Activated CD4-positive, CD25-positive, alpha-beta regulatory T cell treated with anti-CD3 and anti-CD28 coated beads, Interleukin-2, amount 50 U/mL, for 24 hours (primary cell): ENCODE measurements at places on chromosomes 12 and 14.

- ATAC-seq = no peak
Observed at GRCh38 chr12:70695361-70696023, 58.3 kb upstream of the PTPRB start.

GRCh38 chr12:81558031-81558430, 201.1 kb downstream of the PPFIA2 start:
- no peak for ATAC-seq

DNA sequence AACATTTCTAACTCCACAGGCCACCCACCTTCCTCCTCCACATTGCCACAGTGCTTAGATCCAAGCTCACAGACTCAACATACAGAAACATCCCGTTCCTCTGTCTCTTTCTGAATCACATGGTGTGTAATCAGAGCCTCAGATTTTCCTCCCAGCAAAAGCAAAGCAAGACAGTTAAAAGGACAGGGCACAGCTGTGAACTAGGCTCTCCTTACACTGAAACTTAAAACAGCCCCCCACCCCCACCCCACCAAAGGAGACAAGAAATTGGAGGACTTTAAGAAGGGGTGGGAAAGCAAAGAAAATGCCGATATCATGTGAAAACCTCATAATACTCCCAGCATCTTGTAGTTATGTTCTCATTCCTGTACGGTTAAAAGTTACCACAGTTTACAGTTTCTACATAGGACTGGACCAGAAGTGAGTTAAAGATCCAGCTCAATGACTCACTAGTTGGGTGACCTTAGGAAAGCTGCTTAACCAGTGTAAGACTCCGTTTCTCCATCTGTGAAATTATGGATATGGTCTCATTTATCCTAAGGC, 4.8 kb downstream of the YBX3 start:
- no peak for ATAC-seq

GRCh38 chr14:42224053-42224888, 617.6 kb downstream of the LRFN5 start:
- no peak for ATAC-seq

GRCh38 chr14:72855913-72856312, 38.0 kb downstream of the DPF3 start:
- ATAC-seq = no peak

DNA sequence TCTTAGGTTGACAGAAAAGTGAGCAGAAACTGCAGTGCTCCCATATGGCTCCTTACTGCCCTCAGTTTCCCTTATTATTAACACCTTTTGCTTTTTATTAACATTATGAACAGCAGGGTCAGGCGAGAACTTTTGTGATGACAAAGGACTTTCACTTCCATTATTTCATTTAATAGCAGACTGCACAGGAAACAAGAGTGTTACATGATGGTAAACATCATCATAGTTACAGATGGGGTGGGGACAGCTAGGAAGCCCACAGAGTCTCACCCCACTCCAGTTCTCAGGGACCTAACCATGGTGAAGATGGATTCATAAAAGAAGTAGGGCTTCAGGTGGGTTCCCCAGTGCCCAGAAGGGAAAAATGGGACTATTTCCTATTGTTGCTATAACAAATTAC, 110.1 kb upstream of the PELI2 start:
- ATAC-seq = no peak

DNA sequence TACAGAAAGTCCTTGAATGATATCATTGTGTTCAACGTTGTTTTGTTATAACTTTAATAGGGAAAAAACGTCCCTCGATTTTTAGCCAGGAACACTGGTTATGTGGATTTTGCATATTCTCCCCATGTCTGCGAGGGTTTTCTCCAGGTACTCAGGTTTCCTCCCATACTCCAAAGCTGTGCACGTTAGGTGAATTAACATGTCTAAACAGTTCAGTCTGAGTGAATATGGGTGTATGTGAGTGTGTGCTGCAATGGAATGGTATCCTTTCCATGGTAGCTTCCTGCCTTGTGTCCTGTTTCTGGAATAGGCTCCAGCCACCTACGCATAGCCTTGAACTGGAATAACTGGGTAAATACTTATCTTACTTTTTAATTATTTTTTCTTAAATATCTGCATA, 810.8 kb upstream of the ATXN7L3B start:
- no peak for ATAC-seq

GRCh38 chr14:94925416-94926173, 155.7 kb upstream of the GSC start:
- ATAC-seq = no peak

DNA sequence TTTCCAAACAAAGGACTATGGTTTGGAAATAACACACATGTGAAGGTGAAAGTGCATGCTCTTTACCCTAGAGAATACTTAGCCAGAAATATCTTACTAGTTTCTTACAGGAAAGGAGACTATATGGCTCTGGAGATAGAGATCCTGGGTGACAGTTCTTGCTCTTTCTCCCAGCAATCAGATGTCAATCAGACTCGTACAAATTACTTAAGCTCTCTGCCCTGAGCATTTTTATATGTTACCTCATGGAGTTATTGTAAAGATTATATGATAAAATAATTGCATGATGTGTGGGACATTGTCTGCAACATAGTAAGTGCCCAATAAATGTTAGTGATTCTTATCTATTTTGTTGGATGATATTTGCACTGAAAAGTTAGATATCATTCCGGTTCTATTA, 76.8 kb downstream of the FAR2 start:
- no peak for ATAC-seq

DNA sequence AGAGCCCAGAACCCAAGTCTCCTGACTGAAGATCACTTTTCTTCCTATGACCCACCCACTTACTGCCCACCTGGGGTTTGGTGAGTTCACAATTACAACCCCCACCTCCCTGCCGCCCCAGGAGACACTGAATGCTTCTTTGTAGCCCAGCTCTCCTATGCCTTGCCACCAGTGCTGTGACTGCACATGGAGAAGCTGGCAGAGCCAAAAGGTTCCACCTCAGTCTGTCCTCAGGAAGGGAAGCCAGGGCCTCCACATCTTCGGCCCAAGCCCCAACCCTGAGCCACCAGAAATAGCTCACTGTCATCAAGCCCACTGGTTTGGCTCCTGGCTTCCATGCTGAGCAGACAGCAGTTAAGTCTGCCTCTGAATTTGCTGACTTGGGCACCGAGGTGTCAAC, 25.6 kb downstream of the OTUB2 start:
- ATAC-seq = no peak

GRCh38 chr14:52241087-52241793, 26.3 kb upstream of the PTGDR start:
- peak; percentile 33 for ATAC-seq

- ATAC-seq = no peak
Observed at GRCh38 chr12:27747111-27747820, 32.8 kb upstream of the KLHL42 start.

DNA sequence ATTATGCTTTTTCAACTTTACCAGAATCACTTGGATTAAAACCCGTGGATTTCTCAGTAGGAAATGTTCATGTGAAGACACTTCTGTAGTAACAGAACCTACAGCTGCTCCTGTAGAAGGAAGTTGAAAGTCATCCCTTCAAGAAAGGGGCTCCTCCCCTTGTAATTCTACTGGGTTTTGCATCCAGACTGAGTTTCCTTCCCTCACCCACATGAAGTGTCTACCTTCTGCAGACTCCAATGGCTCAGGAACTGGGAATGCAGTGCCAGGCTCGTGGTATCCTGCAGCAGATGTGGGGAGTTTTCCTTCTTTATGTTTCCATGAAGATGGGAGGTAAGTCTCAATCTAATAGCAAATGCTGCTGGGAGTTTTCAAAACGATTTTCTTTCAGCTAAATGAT, 7.9 kb upstream of the OR10G2 start:
- no peak for ATAC-seq

DNA sequence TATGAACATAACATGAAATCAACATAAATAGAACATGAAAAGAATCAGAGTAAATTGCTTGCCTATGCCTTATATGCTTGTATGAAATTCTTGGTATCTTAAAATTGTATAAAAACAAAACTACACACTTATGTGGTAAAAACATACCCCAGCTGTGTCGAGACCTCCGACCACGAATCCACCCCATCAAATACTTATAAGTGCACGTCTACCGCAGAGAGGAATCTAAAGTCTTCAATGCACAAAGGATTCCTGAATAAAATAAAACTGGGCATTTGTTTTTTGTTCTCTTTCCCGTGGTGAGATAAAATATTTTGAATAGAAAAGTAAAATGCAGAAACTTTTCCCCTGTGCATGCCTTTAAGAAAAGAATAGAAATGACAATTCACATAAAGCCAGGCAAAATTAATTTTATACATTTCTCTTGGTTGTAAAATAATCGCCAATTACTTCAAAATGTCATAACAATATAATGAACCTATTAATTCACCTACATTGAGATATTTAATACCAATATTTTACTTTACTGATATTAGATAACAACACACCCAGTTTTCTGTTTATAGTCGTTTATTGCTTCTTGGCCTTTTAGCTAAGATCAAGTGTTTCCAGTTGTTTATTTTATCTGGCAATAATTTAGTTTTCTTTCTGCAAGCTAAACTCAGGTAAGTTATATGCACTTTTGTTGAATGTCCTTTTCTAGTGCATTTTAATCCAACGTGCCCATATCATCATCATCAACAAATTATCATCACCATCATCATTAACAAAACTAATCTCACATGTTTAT, 1.0 kb downstream of the KLRK1 start:
- no peak for ATAC-seq

DNA sequence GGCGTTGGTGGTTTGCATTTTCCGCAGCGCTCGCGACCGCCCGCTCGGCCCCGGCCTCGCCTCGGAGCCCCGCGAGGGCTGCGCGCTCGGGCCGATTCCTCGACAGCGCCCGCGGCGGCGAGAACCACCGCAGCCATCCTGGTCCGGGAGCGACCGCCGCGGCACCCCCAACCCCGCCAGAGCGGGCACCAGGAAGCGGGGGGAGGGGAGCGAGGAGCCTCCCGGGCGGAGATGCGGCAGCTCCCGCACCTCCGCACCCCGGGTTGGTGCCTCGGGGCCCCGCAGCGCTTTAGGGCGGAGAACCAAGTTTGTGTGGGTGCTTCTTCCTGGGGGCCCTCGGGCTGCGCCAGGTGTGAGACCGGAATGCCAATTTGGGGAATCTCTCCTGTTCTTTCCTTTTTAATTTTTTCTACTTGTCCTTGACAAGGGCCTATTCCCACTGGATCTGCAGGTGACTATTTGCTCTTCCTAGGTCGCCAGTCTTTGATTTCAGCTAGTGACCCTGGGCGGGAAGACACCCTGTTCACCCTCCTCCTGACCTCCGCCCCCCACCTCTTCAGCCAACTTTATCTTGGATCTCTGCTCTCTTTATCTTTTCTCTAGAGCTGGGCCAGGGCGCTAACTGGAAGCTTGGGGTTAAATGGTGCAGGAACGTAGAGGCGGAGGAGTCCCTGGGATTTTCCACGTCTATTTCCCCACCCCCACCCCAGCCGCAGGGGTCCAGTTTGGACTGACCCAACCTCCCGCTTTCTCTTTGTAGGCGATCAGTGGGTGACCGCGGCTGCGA, at the start of gene SOCS2:
SOCS2 (plus strand) TSS at position 751 of the 787 bp plus-strand sequence. CDS start 223 bp downstream, outside the sequence.
- no peak for ATAC-seq

DNA sequence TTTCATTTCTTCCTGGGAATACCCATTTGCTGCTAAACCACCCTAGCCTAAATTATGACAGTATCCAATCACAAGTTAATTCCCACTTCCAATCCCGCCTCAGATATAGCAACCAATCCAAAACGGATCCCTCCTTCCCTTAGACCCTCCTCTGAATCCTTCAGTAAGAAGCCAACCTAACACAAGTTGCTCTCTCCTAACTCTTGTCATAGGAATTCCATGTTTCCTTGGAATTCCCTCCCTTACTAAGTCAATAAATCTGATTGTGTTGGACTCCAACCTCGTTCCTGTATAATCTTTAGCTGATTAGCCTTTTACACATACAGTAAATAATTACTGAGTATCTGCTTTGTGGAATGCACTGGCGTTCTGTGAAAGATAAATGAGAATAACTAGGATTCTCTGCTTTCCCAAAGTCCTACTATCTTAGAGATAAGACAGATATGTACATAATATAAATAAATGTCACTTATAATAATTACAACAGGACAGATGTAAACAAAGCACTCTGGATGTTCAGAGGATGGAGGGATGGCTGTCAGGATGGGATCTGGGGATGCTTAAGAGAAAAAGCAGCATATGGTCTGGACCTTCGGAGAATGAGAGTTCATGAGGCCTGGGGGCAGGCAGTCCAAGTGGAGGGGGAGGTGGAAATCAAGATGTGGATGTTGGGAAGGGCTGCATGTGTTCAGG, 185.8 kb upstream of the SOX5 start:
- no peak for ATAC-seq

GRCh38 chr14:92555465-92556111, 42.0 kb downstream of the RIN3 start:
- no peak for ATAC-seq

GRCh38 chr12:29012673-29013072, 136.4 kb upstream of the FAR2 start:
- ATAC-seq = no peak

- ATAC-seq = no peak
Observed at GRCh38 chr14:33938131-33938949, 12.5 kb downstream of the EGLN3 start.

GRCh38 chr12:61220337-61220736, 1039.9 kb upstream of the USP15 start:
- no peak for ATAC-seq

DNA sequence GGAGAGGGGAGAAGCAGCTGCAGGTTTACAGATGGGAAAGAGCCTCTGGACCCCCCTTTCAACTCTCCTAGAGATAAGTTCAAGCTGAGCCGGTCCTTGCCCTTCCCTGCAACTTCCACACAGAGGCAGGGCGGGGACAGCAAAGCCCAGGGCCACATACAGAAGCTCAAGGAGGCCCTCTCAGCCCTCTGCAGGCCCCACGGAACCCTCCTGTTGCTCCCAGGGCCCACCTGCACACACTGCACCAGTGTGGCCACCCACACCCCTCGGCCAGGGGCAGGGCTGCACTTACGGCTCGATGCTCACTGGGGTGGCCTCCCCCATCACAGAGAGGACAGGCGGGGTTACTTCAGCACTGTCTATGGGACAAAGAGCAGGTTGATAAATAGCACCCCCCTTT, 13.0 kb upstream of the PNMA1 start:
- ATAC-seq = no peak

GRCh38 chr12:127722611-127723010, 544.4 kb upstream of the TMEM132C start:
- no peak for ATAC-seq

GRCh38 chr12:64082116-64082515, 140.0 kb downstream of the KICS2 start:
- no peak for ATAC-seq

DNA sequence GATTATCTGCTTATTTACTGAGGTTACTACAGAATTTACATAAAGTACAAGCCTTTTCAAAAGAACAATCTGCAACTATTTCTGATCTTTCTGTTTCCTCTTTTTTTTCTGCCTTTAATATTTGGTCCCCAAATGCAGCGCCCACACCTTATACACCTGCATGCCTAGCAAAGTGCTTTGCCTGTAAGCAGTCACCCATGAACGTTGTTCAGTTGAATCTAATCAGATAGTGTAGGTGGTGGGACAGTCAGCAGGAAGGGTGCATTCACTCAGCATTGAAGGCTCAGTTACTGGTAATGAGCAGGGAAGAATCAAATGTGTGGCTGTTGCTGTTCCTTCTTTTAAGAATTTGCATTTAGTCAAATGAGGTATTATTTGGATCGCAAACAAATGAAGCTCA, 108.4 kb downstream of the GPR135 start:
- ATAC-seq = no peak

GRCh38 chr12:117036547-117036946, 62.7 kb downstream of the TESC start:
- ATAC-seq = no peak

- ATAC-seq = no peak
Observed at GRCh38 chr12:112285600-112286401, 96.4 kb downstream of the HECTD4 start.
